ENCODE measurements at places on chromosomes 4 and X.

- no peak for DNase-seq
These were observed 676.7 kb upstream of the ACTRT1 start for GRCh38 chrX:128728943-128729342.

GRCh38 chrX:108732630-108733321 is 3.6 kb downstream of the IRS4 start:
- DNase-seq = no peak

- DNase-seq = no peak
These were observed 113.9 kb upstream of the VAMP7 start for GRCh38 chrX:155767051-155767875.

- no peak for DNase-seq
These were observed 208.9 kb downstream of the ADAMTS3 start for GRCh38 chr4:72360075-72360474.

DNA sequence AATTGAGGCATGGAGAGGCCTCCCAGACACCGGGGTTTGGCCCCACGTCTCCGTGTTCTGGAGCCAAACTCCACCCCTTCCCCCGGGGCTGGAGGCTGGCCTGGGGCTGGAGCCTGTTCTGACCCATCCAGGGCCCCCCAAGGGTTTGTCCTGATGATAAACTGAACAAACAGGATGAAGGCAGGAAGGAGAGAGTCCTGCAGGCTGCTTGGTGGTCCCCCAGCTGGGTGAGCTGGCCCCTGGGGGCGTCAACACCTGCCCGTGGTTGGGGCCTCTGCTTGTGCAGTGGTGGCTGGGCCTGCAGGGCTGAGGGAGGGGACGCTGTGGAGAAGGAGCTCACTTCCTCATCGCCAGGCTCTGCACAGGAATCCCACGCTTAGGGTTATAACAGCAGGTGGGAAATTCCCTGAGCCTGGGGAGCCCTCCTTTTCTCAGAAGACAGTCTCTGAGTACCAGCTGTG is 2.3 kb downstream of the SH3TC1 start:
- DNase-seq = no peak

DNA sequence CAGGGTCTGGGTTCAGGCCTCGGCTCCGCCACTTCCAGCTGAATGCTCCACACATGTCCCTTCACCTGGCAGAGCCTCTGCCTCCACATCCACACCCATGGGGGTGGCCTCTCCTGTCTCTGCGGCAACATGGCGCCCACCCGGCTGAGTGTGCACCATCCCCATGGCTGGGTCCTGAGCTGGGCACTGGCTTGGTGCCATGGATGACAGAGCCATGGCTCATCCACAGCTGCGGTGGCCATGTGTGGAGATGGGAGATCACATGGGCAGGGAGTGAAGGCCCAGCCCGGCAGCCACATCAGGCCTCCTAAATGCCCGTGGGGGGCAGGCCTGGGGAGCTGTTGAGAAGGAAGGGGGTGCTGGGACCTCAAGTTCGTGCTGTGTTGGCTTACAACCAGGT is 213.7 kb downstream of the AFAP1 start:
- no peak for DNase-seq

- DNase-seq = no peak
These were observed 28.2 kb upstream of the ATRX start for GRCh38 chrX:77814210-77814609.

Measured in stimulated activated CD4-positive, alpha-beta T cell treated with anti-CD3 and anti-CD28 coated beads, Interleukin-4, amount 100 ng/mL, for 48 hours (primary cell).